Caki2 (cell line): ENCODE measurements at places on chromosomes 1 and 21. TPM values are rescaled to one million over a fixed set of nuclear protein-coding genes. Genes with fewer than 3 reads are reported as not detected.

The ZNF687 gene
- total RNA-seq, result 10.7 and 19.0 TPM in 2 replicates

DNA sequence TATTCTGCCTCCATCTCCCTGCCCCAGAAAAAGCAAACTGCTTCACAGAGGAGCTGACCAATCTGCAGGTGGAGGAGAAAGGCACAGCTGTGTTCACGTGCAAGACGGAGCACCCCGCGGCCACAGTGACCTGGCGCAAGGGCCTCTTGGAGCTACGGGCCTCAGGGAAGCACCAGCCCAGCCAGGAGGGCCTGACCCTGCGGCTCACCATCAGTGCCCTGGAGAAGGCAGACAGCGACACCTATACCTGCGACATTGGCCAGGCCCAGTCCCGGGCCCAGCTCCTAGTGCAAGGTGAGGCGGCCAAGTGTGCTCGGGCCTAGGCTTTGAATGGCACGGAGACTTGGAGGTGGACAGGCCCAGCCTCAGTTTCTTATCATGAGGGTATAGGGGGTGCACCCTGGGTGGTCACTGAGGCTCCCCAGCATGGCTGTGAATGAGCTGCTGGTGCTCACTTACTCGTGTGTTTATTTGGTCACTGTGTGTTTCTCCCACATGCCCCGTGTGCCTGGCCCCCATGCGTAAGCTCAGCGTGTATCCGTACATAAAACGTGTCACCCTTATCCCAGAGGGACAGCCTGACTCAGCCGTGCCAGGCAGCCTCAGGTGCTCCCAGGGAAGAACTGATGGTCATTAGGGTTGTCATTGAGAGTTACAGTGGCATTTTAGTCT, 75.8 kb downstream of the OBSCN start:
- DNase-seq, result no peak

DNA sequence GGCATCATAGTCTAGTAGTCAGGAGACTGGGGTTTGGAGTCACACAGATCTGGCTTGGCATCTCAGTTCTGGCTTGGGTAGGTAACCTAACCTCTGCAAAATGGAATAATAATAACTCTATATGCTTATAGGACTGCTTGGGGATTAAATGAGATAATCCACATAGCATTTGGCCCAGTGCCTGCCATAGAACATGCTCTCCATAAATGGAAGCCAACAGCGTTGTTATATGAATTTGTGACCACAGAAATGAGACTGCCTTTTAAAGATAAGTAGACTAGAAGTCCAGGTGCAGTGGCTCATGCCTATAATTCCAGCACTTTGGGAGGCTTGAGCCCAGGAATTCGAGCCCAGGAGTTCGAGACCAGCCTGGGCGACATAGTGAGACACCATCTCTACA, 4.0 kb upstream of the OPRD1 start:
- no peak for DNase-seq

- DNase-seq, result peak; percentile 42
Measured at GRCh38 chr1:220873868-220874655, 5.2 kb upstream of the HLX start.
